ENCODE measurements at places on chromosomes 16 and 17.
A peak's percentile ranks its signal among the peaks of the same experiment; 100 is the strongest.

DNA sequence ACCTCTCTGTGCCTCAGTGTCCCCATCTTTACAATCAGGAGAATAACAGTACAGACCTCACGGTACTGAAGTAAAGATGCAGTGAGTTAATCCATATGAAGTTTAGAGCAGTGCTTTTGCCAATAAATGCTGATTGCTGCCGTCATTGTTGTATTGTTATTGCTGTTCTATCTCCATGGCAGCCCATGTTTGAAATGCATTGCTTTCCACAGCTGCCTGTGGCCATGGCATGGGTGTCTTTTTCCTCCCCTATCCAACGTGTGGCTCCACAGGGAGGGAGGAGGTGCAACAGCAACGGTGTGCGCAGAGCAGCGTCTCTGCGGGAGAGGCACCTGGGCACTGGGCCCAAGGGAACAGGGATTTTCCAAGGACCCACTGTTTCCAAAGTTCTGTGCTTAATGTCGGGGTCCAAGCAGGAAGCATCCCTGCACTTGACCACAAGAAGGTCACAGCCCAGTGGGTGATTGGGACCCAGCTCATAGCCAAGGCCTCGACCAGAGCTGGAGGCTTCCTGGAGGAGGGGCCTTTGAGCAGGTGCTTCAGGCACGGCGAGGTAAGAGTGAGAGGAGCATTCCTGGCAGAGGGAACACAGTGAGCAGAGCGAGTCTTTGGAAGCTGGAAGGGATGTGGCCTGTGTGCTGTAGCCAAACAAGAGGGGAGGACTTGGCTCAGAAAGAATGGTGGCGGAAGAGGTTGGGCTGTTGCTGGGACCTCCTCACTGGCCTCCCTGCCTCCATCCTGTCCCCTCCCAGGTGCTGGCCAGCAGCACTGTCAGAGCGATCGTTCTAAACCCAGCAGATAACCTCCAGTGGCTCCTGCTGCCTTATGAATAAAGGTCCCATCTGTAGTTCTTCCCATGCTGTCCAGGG is 3.9 kb downstream of the RAI1 start:
- DNase-seq: no peak

DNA sequence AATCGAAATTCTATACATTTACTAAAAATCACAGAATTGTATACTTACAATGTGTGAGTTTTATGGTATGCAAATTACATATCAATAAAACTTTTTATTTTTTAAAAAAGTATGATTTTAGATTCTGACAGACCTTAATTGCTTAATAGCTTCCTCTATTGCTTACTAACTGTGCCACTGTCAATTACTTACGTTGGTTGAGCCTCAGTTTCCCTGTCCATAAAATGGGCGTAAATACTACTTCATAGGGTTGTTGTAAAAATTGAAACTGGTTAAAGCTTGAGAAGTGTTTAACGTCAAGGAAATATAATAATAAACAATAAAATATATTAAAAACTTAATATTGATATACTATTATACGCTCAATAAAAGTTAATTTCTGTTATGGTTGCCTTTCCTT is 203.4 kb downstream of the SHISA9 start:
- DNase-seq: no peak

- DNase-seq: no peak
Measured at GRCh38 chr17:29057361-29057760, 14.4 kb downstream of the PIPOX start.

- DNase-seq: no peak
Measured at GRCh38 chr17:43129671-43130010, 4.5 kb upstream of the BRCA1 start.

GRCh38 chr17:81513372-81513752 is 763 bp upstream of the ACTG1 start:
- DNase-seq: no peak

- no peak for DNase-seq
Measured at GRCh38 chr16:8708536-8708935, 34.1 kb downstream of the ABAT start.

GRCh38 chr16:11408216-11408615 is 63.0 kb downstream of the RMI2 start:
- DNase-seq: no peak

DNA sequence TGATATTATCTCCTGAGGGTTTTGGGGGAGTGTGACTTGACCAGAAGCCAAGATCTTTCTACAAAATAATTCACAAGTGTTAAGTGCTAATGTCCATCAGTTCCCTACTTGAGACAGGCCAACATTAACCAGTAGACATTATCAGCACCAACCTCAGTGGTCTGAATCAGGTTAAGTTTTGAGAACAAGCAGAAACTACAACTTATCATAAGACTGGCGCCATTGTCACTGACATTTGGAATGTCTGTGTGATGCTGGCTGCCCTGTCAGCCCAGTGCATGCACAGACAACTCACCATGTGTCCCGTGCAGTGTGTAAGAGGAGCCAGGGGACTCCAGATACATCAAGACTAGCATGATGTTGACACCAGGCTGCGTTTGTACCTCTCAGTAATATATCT is 76.8 kb downstream of the CCDC182 start:
- no peak for DNase-seq

GRCh38 chr17:29219378-29220047 is 27.1 kb upstream of the CRYBA1 start:
- peak; percentile 42 for DNase-seq

GRCh38 chr17:68344701-68345136 is 53.4 kb downstream of the ARSG start:
- DNase-seq: no peak

GRCh38 chr17:11852912-11853311 is 144.4 kb downstream of the ZNF18 start:
- DNase-seq: no peak

- no peak for DNase-seq
Measured at GRCh38 chr16:48511071-48511540, 98.9 kb downstream of the N4BP1 start.

DNA sequence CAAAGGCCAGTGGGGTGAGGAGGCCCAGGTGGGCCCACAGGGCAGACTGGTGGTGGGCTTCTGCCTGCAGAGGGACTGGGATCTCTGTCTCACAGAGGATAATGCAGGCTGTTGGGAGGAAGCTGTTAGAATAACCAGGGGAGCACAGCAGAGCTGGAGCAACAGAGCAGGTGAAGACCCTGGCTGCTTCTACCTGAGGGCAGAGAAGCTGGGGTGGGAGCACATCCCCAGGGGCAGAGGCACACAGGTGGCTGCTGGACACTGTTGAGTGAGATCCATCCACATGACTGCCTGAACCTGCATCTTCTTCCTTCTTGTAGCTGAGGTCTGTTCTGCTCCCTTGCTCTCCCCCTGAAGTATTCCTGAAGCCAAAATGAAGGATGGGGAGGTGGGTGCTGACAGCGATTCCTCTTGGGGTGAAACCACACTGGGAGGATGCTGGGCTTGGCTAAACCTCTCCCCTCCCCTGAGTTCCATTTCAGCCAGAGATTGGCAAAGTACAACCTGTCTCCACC is 1725.0 kb downstream of the TP53TG3F start:
- DNase-seq: no peak

DNA sequence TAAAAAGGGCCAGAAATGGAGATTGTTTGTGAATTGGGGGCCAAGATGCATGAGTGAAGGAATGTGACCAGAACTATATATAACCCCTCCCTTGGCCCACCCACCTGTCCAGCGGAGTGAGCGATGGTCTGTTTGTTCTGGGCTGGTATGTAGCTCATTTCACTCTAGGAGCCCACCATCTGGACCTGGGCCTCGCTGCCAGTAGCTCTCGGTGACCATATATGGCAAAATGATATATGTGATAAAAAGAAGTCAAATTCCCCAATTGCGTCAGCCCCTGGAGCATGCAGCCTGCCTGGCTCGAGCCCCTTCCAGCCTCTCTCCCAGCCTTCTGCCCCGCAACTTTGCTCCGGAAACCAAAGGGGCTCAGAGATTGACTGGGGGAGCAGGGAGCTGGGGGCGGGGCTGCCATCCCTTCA is 47.3 kb downstream of the CCDC42 start:
- no peak for DNase-seq

DNA sequence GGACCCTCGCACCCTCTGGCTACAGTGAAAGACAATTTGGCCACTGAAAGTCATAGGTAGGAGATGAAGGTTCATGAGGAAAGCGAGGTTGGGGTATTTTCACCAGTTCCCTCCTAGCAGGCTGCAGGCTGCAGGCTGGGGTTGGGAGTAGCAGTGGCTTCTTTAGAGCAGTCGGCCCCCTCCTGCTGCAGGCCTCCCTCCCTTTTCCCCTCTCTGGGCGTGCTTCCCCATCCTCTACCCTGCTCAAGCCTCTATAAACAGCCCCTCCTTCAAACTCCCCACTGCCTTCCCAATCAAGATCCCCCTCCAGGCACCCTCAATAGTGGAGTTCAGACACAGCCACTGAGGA is 41.8 kb downstream of the GAS7 start:
- DNase-seq: no peak

- no peak for DNase-seq
Measured at GRCh38 chr16:27351989-27352388, 38.2 kb downstream of the IL4R start.

DNA sequence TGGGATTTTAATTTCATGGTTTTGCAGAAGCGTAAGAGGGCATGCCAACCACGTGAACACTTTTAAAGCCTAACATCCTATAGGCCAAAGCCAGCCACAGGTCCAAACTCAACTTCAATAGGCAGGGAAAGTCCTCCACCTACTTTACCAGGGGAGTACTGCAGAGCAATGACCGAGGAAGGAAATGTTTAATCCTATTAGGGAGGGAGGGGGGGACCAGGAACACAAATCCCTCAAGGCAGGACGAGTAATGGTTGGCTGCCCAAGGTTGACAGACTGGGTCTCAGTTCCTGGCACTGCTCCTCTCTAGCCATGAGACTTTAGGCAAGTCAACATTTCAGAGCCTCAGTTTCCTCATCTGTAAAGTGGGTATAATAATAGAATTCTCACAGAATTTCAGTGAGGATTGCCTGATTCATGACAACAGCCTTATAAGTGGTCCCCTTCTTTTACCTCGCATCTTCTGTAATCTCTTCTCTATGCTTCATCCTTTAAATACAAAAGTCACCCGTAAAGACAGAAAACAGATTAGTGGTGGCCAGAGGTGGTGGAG is 315.8 kb downstream of the HAPSTR1 start:
- no peak for DNase-seq

- no peak for DNase-seq
Measured at GRCh38 chr17:42094375-42095069, 3.8 kb downstream of the ZNF385C start.

DNA sequence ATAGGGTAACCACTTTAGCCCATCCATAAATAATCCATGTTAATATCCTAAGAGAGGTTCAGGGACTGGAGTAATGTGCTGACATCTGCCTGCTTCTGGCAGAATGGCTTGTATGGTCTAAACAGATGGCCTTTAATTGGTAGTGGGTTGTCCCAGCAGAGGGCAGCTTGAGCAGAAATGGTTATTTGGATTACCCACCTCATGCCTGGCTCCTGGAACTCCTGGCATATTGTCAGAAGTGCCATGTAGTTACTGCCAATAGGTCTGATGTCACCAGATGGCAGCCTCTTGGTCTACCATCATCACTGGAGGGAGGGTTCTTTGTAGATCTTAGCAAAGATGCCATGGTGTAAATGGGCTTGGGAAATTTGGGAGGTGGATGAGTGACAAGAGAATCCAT is 157.5 kb upstream of the SOX9 start:
- no peak for DNase-seq

DNA sequence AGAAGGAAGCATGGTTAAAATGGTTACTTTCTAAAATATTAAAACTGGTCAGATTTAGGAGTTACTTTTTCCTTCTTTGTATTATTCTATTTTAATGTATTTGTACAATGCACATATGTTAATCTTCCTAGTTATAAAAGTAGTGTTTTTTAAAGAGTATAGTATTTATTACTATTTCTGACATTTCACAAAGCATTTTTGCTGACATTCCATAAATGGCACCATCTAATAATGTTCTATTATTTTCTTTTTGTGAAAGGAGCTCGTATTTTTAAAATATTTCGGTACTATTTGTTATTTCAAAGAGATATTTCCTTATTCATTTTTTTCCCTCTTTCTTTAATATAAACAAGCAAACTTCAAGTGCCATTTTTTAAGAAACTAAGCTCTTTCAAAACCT is 47.5 kb upstream of the GSG1L start:
- DNase-seq: no peak

DNA sequence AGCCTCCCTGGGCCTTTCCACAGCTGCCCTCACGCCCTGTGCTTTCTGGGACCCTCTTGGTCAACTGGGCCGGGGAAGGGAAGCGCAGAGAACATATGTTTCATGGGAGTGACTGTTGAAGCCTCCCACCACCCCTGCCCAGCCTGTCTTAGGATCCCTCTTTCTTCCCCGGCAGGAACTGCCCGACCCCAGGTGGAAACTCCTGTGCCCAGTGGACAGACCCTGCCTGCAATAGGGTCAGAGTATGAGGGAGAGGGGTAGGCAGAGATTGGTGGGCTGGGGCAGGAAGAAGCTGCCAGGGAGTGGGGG is 10.5 kb downstream of the HEXIM2 start:
- DNase-seq: no peak

DNA sequence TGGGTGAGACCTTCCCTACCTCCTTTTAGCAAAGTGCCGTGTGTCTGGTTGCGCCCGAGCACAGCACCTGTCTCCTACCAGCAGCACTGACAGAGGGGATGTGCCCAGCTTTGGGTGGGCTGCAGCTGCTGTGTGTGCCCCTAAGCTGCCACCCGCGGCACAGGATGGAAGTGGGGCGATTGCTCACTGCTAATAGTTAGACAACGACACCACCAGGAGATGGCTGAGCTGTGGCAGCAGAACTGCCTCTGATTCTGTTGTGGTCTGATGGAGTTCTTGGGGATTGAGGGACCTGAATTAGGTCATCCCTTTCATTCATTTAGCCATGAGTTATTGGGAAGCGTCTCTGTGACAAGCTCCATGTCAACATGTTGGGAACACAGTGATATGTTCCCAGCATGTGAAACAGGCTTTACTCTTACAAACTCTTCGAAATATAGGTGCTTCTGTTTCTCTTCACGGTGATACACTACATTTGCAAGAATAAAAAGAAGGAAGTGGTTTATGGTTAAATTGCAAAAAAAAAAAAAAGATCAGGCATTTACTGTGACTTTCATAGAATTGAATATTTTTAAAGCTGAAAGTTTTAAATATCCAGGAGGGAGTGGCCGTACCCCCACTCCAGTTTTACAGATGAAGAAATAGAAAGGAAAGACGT is 184.4 kb downstream of the MAF start:
- DNase-seq: no peak

- no peak for DNase-seq
Measured at GRCh38 chr17:358491-359151, 6.0 kb upstream of the RPH3AL start.

DNA sequence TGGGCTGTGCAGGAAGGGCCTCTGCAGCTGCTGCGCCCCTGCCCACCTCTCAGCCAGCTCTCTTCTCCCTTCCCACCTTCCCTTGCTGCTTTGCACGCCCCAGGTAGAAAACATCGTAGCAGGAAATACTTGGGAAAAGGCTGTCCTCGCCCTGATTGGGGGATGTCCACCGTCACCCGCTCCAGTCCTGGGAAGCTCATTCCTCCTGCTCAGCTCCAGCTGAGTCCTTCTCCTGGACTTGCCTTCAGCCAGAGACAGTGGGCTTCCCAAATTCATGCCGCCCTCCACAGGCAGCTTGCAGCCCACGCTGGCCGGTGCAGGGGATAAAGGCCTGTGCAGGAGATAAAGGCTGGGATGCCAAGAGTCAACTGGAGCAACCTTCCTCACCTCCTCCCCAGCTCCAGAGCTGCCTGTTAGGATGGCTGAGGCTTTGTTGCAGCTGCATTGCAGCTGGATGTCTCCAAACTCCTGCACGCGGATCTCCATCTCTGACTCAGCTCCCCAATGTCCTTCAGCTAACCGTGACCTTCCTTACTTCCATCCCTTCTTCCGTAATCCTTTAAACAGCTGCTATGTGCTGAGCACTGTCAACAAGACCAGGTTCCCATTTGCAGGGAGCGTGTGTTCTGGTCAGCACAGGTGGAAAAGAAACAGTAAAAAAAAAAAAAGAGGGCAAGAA is 402.0 kb upstream of the TNRC6C start:
- DNase-seq: no peak

Measured in stimulated activated CD8-positive, alpha-beta memory T cell treated with anti-CD3 and anti-CD28 coated beads, Interleukin-7, amount 100 ng/mL, for 1 hour (primary cell).